ENCODE measurements at places on chromosomes 6 and 20.

- no peak for DNase-seq
Measured at GRCh38 chr6:104402572-104402971, 457.1 kb downstream of the HACE1 start.

GRCh38 chr20:49603209-49603627 is 35.3 kb upstream of the PTGIS start:
- peak; percentile 71 for DNase-seq

DNA sequence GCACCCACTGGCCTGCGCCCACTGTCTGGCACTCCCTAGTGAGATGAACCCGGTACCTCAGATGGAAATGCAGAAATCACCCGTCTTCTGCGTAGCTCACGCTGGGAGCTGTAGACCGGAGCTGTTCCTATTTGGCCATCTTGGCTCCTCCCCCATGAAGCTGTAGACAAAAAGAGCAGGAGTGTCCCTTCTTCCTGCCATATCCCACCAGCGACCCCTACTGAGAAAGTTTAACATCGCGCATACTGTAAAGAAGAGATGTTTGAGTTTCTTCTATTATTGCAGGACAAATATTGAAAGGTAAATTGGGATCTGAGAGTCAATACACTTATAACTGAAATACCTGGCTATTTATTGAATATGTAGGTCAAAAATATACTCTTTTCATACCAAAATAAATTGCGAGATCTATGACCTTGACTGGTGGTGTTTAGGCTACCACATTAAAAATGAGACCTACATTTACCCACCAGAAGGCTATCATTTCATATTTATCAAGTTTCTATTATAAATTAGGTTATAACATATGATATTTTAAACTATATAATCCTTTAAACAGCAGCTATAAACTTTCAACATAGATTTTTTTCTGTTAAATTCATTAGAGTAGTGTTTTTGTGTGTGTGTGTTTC is 586.3 kb downstream of the HTR1B start:
- peak; percentile 53 for DNase-seq

DNA sequence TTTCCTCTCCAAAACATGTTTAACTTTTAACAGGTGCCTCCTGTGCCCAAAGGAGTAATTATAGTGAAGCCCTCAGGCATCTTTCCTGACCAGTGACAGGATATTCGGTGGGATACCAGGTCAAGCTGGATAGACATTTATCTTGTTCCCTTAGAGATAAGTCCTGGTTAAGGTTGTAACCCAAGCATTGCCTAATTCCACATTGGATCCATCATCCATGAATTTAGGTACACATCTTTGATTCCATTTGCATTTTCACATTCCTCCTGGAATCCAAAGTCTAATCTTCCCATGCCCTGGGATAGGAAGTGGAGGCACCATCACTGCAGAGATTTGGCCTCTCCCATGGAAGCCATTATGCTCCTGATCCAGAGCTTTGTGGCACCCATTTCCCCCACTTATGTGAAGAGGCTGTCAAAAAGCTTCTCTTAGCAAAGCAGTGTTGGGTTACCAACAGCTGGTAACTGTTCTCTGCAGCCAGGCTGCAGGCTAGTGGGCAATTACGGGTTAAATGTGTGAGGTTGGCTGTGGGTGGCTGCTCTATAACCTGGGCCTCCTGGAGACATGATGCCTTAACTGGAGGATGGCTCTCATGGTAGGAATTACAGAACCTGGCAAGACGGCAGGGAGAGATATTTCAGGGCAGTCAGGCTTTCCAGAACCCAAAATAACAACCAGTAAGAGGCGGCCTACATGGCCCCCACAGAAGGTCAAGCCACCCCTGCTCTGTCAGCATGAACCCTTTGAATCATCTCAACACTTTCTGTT is 96.9 kb upstream of the VGLL2 start:
- no peak for DNase-seq

Measured in iPS-NIHi11 (cell line).